ENCODE measurements at places on chromosomes 7 and 10.

- no peak for DNase-seq
Measured at GRCh38 chr10:69068549-69068948, 19.4 kb upstream of the SRGN start.

- DNase-seq, result no peak
Measured at GRCh38 chr7:135966341-135967043, 10.7 kb downstream of the MTPN start.

DNA sequence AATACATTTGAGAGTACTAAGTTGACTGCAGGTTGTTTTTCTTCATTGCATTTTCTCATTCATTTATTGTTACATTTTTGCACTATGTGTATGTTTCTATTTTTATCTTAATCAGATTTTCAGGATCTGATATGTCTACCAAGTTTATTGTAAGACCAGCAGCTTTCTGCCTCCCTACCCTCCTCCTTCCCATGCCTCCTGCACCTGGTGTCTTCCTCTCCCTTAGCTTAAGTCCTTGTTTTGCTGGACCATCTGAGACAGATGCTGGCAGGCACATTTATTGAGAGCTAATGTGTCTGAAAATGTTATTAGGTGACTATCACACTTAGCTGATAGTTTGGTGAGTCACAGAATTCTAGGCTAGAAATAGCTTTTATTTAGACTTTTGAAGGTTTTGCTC lies 79.6 kb downstream of the ANLN start:
- DNase-seq, result no peak

DNA sequence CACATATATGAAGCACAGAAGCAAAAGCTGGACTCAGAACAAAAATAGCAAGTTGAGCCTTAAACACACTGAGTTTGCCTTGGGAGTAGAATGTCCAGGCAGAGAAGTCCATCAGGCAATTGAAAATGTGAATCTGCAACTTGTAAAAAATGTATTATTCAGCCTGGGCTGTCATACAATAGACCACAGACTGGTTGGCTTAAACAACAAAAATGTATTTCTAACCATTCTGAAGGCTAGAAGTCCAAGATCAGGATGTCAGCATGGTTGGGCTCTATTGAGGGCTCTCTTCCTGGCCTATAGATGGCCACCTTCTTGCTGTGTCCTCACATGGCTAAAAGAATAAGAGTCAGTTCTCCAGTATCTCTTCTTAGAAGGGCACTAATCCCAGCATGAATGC lies 76.5 kb upstream of the CAPZA2 start:
- no peak for DNase-seq

DNA sequence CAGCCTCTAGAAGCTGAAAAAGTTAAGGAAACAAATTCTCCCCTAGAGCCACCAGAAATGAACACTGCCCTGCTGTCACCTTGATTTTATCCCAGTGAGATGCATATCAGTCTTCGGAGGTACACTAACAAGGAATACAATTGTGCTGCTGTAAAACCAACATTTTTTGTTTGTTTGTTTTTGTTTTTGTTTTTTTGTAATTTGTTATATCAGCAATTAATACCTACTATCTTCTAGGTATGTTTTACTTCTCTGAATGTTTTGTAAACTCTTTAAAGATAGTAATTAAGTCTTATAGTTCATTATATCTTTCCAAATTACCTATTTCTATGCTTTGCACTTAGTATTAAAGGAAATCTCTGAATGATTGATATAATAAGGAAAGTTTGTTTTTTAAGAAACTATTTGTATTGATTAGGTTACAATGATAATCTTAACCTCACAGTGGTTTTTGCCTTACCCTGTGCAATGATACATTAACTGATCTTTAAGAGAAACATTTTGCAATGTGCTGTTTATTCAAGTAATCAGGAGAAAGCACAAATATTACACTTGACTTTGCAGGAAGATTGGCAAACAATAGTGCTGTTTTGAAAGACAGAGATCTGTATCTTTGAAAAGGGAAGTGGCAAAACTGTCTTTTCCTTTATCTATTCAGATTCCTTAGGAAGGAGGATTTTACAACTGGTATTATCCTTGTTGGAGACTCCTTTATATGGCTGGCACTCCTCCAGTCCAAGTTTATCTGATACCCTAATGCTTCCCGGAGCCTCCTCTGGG lies 11.3 kb upstream of the HGF start:
- DNase-seq, result no peak

GRCh38 chr7:46160861-46161260 lies 239.8 kb upstream of the IGFBP3 start:
- DNase-seq, result no peak

DNA sequence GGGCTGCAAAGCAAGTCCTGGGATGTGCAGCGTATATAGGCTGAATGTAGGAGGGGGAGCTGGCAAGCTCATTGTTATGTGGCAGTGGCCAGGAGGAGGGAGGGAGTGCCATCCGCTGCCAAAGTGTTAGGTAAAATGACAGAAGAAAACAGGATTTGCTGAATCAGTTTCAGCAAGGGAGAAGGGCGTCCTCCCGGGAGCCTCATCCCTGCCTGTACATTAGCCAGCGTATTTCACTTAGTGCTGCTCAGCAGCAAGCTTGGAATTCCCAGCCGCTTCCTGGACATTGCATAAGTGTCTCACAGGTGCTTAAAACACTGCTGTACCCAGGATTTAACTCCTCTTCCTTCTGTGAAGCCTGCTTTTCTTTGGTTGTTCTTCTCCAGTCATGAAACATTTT lies 2.5 kb downstream of the NIPSNAP2 start:
- DNase-seq, result no peak

- DNase-seq, result peak; percentile 67
Measured at GRCh38 chr7:31633894-31634494, 53.0 kb upstream of the PPP1R17 start.

DNA sequence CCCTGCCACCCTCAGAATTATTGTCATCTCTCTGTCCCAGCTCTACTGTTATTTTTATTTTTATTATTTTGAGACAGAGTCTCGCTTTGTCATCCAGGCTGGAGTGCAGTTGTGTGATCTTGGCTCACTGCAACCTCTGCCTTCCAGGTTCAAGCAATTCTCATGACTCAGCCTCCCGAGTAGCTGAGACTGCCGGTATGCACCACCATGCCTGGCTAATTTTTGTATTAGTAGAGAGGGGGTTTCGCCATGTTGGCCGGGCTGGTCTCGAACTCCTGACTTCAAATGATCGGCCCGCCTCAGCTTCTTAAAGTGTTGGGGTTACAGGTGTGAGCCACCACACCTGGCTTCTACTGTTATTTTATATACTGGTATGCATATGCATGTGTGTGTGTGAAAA lies 11.0 kb downstream of the CALHM2 start:
- DNase-seq, result no peak

DNA sequence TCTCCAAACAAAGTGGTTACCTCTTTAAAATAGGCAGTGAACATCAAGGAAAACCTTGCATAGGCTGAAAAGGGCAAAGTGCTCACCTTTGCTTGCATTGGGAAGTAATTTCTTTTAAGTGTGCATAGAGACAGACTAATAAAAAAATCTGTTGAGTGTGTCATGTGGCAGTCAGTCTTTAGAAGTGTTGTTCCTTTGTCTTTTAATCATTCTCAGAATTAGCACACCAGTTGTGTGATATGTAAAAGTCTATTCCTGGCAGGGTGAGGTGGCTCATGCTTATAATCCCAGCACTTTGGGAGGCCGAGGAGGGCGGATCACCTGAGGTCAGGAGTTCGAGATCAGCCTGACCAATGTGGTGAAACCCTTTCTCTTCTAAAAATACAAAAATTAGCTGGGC lies 117.0 kb downstream of the INSYN2A start:
- DNase-seq, result no peak

DNA sequence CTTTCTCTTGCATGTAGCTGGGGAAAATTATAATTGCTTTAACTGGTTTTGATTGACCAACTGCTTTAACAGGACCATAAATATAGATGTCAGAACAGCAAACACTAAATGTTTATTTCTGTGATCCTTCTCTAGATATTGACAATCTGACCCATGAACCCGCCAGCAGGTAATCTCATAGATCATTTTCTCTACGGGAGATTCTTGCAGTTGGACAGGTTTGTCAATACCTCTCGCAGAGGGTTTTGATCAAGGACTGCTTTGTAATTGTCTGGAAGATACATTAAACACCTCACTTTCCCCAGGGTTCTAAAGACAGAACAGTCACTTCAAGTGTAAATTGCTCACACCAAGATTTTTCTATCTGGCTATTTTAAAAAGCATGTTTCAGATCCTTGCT lies 235.8 kb upstream of the RHOBTB1 start:
- no peak for DNase-seq

DNA sequence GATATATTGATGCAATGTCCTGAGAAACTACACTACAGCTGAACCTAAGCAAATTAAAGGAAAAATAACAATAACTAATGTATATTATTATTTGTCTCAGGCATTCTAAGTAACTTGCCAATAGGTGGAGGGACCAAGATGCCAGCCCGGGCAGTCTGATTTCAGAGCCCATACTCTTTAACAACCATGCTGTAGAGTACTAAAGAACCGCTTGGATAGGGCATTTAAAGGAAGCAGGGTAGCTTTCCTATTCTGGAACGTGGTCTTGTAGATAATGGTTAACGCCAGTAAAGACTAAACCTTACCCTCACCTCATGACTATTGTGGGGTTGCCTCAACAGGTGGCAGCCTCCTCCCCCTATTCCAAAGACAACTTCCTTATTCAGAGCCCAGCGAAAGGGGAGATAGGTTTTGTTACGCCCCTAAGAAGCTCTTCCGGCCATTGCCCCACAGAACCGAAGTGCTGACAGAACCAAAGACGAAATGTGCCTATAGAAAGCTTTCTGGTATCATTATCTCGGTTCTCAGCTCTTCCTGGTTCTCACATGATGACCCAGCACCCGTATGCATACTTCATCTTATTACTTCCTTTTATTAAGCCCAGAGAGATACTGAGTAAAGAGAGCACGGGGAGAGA lies 707 bp upstream of the C1GALT1 start:
- peak; percentile 30 for DNase-seq

DNA sequence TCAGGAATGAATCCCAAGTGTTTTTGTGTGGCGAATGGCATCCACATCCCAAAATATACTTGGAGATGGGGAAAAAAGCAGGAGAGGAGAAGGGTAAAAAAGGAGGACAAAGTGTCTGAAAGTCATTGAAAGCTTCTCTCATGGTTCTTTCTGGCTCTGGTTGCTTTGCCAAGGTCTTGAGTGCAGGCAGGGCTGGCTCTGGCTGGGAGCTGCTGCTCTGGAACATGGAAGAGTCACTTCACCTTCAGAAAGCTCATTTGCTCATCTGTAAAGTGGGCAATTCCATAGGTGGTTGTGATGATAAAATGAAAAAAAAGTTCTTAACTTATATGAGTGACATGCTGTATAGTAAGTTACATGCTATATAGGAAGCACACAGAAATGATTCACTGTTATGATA lies 2.9 kb upstream of the PRSS2 start:
- no peak for DNase-seq

GRCh38 chr7:115475761-115476385 lies 554.0 kb downstream of the MDFIC start:
- peak; percentile 45 for DNase-seq

- DNase-seq, result no peak
Measured at GRCh38 chr10:34918776-34919315, 103.8 kb upstream of the PARD3 start.

- DNase-seq, result no peak
Measured at GRCh38 chr10:78756604-78757343, 312.0 kb upstream of the ZMIZ1 start.

GRCh38 chr7:138833596-138833995 lies 35.6 kb upstream of the ATP6V0A4 start:
- no peak for DNase-seq

DNA sequence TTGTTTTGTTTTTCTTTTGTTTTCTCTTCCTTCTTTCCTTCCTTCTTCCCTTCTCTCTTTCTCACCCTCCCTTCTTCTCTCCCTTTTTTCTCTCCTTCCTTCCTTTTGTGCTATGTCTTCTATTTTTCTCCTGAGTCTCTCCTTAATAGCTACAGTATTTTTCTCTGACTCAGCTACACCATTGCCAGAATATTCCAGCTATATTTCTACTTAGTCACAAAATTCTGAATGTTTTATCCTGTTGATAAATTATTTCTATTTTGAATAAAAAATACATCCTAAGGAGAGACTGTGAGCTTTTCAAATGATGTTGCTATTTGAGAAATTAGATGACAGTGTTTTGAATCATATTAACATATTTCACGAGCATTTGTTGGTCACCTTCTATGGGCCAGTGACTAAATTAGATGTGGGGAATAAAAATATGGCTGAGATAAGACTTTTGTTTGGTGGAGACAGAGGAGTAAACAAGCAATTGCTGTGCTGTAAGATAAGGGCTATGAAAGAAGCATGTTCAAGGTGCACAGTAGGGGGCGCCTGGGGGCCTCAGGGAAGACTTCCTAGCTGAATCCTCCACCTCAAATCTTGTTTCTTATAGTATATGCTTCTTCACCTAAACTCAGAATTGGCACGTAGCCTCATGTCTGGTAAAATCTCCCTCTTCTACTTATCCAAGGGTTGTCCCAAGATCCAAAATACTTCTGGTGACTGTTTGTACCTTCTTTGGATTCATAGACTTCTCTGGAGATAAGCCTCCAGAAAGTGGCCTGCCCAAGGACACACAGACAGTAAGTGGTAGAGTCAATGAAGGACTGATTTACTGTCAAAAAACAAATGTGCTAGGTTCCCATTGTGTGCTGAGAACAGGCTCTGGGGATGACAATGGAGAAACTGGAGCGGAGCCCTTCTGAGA lies 115.5 kb upstream of the CREB5 start:
- peak; percentile 71 for DNase-seq
